Non-pigmented ciliary epithelial cell (primary cell): ENCODE measurements at places on chromosomes 7 and 10.
A peak's percentile ranks its signal among the peaks of the same experiment; 100 is the strongest.

DNA sequence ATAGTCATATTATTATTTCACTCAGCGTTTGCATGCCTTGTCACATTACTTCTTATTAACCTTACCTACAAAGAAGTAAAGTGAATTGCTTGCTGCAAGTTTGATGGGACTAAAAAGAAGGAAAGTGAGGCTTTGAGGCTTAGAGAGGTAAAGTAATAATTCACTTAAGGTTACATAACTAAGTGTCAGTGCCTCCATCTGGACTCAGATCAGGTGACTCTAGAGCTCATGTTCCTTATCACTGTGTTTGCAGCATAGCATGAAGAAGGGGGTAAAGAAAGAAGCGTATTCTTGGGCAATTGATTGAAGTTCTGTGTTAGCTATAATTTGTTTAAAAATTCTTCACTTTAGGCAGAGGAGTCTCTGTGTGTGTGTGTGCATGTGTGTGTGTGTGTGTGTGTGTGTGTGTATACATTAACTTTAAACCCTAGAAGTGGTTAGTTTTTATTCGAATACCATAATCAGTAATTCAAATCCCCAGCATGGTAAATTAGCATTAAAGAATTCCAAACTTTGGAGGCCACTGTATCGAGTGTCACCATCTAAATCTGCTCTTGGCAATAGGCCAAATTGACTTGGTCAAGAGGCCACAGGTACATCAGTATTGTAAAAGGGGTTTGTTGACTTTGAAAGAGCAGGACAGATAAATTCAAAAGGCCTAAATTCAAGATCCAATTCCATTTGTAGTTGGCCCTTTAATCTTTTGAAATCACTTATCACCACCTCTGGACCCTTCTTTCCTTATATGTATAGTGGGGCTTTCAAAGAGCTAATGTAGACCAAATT, 2.2 kb upstream of the PON3 start:
- DNase-seq, result no peak

GRCh38 chr7:155198196-155198892, 99.3 kb upstream of the INSIG1 start:
- DNase-seq, result no peak

GRCh38 chr7:105745681-105746330, 130.6 kb downstream of the ATXN7L1 start:
- no peak for DNase-seq

DNA sequence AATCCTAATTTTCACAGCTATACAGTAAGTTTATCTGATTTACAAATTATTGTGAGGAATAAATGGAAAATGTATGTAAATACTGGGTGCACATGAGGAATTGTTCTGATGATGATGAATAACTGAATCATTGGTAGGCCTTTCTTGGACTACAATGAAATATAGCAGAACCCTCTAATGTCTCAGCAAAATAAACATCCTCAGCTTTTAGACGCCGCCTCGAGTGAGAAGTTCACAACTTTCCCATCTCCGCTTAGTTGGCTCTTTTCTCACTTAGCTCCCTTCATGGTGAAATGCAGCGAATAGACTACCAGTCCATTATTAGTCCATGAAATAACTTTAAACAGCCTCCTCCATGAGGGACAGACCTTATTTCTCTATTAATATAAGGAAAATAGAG, 182.3 kb downstream of the BICC1 start:
- no peak for DNase-seq

- no peak for DNase-seq
These were observed 161.9 kb downstream of the CELF2 start for GRCh38 chr10:11179516-11180105.

GRCh38 chr10:113540845-113541548, 11.9 kb upstream of the HABP2 start:
- no peak for DNase-seq

DNA sequence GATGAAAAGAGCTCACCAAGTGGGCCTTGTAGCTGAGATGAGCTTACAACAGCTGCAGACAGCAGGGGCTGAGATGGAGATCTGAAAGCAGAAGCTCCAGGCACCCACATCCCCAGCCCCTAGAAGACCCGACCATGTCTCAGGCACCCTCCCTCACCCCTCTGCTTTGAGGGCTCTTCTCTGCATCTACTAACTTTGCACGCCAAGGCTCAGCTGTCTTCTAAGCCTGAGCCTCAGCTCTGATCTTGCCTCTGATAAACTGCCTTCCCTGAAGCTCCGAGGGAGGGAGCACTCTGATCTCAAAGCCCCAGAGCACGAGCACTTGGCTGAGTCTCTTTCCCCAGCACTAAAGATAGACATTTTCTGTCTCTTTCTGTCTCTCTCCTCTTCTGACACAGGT, 42.0 kb downstream of the ANXA8 start:
- DNase-seq, result no peak

DNA sequence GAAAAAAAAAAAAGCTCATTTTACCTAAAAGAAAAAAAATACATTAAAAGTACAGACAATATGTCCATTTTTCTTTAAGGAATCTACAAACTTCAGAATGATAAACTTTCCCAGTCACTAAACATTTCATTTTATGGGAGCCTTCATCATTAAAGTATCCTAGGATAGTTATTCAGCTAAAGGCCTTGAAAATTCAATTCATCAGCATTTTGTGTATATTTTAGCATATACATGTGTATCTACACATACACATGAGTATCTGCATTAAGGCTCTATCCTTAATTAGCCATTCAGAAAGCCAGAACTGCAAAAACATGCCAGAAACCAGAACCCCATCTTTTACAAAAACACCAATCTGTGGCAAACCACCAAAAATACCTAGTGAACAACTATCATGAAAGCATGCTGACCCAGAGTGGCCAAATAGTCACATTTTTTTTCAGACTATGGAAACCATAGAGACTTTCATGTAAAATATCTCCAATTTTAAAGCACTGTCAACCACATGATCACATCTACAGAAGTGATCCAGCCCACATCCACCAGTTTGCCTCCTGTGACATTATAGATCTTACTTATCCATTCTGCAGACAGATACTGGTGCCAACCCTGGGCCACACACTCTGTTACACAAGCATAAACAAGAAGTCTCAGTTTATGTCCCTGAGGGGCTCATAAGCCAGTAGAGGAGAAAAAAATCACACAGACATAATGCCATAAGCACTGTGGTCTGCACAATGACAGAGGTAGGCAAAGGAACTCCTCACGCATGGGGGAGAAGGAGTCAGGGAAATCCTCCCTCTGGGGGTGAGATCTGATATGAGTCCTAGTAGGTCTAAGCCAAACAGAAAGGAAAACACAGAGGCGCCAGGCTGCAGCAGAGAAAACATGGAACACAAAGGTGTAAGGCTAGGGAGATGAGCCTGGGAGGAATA, 79.2 kb downstream of the SRPK2 start:
- DNase-seq, result no peak

DNA sequence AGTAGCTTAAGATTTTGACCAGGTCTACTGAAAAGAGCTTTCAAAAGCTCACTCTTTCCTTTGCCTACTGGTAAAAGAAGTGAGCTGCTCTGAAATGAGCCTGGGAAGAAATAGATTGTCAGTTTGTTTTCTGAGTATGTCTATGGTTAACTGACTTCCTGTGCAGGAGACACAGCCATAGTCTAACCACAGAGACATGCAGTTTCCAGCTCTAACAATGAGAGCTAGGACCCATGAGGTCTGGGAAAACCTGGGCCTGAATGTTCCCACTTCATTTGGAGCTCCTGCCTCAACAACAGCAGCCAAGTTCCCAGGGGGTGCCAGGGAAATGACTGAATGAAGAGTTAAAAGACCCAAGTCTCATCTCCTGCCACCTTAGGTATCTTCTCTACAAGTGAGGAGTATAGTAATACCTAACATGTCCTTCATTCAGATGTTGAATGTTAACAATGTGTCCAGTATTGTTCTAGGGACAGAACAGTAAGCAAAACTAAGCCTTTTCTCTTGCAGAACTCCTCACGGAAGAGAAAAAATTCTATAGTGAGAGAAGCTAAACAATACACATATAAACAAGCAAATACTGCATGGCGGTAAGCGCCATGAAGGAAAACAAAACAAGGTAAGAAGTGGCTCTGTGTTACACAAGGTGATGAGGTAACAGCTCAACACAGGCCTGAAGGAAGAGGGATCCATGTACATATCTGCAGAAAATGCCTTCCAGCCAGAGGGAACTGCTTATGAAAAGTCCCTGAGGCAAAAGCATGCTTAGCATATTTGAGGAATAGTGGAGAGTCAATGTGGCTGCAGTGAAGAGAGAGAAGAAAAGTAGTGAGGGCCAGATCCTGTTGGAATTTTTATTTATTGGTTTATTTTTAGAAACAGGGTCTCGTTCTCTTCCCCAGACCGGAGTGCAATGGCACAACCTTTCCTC, 26.4 kb upstream of the ANKRD1 start:
- DNase-seq, result no peak

- peak; percentile 86 for DNase-seq
These were observed 21.5 kb downstream of the WASL start for GRCh38 chr7:123727071-123727837.

DNA sequence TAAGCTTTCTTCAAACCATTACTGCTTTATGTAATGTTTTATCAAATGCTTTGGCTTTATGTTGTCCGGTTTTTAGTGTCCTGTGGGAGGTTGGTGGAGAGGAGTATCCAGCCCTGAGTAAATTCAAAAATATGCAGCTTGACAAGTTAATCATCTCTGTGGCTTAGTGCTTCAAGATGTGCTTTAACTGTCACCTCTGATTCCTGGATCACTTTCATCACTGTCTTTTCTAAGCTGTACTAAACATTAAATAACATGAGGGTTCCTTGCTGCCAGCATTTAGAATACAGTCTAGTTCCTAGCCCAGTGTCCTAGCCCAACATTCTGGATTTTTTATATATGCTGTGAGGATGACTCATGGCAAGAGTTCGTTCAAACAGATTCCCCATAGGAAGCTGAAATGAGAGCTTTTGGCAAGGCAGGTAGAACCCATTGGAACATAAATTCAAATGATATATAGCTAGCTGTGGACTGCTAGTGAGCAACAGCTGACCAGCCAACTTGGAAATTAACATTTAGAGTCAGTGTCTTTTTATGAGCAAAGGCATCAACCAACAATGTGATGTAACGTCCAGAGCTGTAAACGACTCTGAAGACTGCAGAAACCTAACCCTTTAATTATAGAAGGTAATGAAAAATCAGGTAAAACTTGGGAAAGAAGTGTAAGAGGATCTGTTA, 80.6 kb upstream of the OIT3 start:
- no peak for DNase-seq

DNA sequence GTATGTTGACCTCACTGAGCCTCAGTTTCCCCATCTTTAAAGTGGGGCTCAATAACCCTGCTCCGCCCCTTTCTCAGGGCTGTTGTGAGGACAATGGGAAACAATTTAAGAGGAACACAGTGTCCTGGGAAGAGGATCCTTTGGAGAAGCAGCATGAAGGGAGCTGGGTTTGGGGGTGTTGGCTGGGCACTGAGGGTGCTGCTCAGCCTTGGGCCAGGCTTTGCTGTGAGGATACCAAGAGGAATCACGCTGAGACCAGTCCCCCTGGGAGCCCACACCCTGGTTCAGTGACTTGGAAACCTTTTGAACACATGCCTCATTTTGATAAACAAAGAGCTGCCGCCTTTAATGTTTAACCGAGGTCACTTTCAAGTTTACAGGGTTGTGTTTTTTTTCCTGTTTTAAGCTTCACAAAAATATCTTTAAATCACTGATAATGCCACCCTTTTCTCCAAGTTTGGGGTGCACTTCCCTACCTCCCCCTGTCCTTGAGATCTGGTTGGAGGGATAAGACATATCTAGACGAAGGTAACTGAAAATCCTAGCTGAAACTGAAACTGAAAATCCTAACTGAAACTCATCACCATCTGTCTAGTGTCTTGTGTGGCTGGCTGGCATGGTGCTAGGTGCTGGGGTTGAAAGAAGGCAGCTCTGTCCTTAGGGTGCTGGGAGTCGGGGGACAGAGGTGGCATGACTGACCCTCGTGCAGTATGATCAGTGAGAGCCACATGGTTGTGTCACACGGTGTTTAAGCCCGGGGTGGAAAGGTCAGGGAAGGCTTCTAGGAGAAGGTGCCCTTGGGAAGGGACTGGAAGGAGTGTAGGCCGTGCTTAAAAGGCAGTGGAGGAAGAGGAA, 27.7 kb downstream of the ZNF775 start:
- no peak for DNase-seq

DNA sequence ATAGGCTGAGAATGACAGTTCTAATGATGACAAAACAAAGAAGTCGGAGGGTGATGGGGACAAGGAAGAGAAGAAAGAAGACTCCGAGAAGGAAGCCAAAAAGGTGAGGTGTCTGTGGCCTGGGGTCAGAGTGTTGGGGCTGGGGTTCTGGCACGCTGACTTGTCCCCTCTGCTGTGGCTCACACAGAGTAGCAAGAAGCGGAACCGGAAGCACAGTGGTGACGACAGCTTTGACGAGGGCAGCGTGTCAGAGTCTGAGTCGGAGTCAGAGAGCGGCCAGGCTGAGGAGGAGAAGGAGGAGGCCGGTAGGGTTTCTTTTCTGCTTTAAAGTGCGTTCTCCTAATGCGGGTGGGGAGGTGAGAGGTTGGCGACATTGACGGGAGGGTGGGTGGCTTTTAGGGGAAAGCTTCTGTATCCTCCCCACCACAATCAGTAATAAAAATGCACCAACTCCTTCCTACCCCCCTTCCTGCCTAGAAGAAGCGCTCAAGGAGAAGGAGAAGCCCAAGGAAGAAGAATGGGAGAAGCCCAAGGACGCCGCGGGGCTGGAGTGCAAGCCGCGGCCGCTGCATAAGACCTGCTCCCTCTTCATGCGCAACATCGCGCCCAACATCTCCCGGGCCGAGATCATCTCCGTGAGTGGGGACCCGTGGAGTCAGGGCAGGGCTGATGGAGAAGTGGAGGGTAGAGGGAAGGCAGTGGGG, 4.6 kb downstream of the UFSP1 start:
- no peak for DNase-seq

GRCh38 chr10:96411716-96412320, 53.0 kb upstream of the OPALIN start:
- no peak for DNase-seq

DNA sequence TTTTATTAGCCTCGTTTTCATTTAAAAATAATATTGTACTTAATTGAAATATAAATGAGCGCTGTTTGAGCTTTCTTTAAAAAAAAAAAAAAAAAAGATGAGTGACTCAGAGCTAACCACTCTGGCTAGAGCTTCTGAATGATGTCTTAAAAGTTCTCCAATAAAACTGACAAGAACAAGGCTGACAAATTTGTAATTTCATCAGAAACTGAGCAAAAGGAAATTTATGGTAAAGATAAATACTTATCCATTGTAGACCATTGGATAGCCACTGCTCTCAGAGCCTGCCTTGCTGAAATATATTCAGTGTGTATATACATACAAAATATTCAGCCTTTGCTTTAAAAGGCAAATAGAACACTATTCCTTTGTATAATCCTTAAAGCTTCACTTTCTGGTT, 91.2 kb upstream of the OIT3 start:
- no peak for DNase-seq
